CD4-positive, alpha-beta T cell treated with Interleukin-4 for 1 hour (primary cell): ENCODE measurements at places on chromosomes 13 and 19.

DNA sequence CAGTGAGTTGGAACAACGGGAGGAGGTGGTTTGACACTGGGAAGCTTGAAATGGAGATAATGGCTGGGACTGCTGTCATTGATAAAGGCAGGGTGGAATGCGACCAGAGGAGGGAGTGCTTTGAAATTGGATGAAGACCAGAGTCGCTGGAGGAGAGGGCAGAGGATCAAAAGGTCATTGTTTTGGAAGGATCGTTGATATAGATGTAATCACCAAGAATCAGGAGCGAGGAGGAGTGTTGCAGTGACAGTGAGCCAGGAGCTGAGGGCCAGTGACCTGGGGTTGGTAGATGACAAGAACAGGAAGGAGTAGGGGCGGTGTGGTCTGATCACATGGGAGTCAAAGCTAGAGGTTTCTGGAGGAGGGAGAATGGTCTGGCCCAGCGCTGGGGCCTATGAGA is 25.3 kb downstream of the TM9SF2 start:
- no peak for DNase-seq

DNA sequence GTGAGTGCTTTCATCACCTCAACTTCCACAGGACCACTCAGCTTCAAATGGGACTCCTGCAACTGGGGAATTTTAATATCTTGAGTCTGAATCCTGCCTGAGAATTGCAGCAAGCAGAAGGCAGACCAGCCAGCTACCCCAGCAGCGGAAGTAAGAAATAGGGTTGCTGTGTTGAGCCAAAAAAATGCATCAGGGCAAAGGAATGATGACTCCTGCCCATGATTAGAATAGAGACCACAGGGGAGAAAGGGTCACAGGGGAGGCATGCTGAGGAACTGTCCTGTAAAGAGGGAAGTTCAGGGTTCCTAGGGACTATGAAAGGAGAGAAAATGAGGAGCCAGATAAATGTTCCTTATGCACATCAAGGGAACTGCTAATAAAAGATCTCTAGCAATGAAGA is 370.2 kb downstream of the KCTD12 start:
- DNase-seq, result no peak

- no peak for DNase-seq
These were observed 6.6 kb upstream of the FLT3 start for GRCh38 chr13:28106976-28107375.

- DNase-seq, result no peak
These were observed 96.1 kb downstream of the WTIP start for GRCh38 chr19:34577531-34578101.

GRCh38 chr19:50844296-50844935 is 10.3 kb upstream of the KLK3 start:
- DNase-seq, result no peak

DNA sequence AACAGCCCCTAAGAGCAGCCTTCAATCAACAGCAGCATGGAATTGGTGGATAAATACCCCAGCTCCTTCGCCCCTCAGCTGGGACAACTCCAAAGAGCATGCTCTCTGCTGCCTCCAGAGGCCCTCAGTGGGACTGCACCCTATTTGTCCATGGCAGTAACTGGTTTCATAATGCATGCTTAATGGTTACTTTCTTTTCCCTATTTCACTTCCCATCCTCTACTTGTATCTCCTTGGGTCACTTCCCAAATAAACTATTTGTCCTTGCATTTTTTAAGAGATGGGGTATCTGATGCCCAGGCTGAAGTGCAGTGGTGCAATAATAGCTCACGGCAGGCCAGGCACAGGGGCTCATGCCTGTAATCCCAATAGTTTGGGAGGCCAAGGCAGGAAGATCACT is 13.5 kb upstream of the TPM4 start:
- DNase-seq, result peak; percentile 71

GRCh38 chr13:43529796-43530195 is 257.0 kb downstream of the ENOX1 start:
- no peak for DNase-seq

DNA sequence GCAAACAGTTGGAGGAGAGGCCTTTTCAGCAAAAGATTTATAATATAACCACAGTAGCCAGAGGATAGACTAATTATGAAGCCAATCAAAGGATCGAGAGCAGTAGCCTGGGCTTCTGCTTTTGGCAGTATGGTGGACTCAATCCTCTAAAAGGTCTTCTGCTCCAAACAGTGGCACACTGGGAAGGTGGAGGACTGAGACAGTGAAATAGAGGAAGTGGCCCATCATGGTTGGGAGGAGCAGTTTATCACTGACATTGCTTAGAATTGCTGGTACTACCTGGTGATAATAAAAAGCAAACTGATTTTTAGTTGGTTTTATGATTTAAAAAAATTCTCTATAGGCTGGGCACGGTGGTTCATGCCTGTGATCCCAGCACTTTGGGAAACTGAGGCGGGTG is 20.9 kb upstream of the PLAUR start:
- DNase-seq, result no peak
